ENCODE measurements at places on chromosomes 7 and 10.

DNA sequence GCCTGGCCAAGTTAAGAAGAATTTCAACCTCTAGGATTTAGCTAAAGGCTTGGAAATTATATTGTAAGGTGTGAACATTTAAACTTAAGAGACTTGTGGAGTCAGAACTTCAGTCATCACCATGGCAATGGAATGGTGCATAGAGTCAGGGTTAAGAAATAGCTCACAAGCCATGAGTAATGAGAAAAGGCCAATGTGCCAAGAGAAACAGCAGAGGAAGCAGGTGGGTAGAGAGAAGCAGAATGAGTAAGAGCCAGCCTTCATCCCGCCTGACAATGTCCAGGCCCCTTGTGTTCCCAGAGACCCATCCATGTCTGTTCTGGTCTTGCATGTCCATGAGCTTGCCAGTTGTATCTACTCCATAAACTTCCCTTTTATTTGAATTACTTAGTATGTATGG lies 62.6 kb upstream of the TBX20 start:
- DNase-seq = no peak

GRCh38 chr7:20038676-20039075 lies 178.5 kb downstream of the MACC1 start:
- DNase-seq = no peak

DNA sequence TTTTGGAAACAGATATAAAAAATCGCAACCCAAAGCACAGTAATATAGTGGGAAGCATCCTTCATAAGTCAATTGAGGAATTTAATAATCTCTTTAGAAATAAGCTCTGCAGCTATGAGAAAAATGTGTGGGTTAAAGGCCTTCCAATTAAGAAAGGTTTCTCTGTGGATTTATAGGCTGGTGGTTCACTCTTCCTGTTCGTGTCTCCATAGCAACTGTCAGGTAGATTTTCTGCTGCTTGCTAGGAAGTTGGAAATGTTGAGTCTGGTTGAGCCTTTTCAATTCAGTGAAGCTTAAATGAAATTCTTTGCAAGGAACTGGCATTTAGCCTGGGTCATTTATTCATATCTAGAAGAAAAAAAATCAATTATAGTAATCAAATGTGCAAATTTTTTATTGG lies 652.8 kb upstream of the CELF2 start:
- DNase-seq = no peak

DNA sequence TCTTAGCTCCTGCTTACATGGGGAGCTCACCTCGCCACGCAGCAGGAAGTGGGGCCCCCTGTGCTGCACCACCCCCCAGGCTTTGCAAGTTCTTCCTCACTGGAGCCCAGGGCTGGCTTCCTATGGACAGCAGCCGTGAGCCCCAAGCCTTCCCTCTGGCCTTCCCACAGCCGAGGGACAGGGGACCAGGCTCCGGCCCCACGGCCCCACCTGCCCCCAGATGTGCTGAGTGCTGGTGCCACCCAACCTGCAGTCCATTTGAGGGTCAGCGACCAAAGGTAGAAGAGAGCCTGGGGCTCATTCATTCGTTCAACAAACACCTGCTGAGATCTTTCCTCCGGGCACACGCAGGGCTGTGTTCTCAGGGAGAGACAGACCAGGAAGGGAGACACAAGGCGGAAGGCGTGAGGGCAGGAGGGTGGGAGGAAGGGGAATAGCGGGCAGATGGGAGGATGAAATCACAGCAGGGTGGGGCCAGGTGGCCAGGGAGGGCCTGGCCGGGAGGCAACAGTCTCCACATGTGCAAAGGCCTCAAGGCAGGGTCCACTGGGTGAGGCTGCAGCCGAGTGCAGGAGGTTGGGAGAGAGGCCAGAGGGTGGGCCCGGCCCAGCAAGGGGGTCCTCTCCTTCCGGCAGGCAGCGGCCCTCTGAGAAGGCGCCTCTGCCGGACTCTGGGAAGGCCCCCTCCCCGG lies 100.1 kb downstream of the FOXL3 start:
- DNase-seq = no peak

GRCh38 chr7:64849250-64849923 lies 53.7 kb upstream of the ZNF273 start:
- DNase-seq = no peak
